ENCODE measurements at places on chromosomes 3 and 15. TPM values are rescaled to one million over a fixed set of nuclear protein-coding genes. Genes with fewer than 3 reads are reported as not detected.

DNA sequence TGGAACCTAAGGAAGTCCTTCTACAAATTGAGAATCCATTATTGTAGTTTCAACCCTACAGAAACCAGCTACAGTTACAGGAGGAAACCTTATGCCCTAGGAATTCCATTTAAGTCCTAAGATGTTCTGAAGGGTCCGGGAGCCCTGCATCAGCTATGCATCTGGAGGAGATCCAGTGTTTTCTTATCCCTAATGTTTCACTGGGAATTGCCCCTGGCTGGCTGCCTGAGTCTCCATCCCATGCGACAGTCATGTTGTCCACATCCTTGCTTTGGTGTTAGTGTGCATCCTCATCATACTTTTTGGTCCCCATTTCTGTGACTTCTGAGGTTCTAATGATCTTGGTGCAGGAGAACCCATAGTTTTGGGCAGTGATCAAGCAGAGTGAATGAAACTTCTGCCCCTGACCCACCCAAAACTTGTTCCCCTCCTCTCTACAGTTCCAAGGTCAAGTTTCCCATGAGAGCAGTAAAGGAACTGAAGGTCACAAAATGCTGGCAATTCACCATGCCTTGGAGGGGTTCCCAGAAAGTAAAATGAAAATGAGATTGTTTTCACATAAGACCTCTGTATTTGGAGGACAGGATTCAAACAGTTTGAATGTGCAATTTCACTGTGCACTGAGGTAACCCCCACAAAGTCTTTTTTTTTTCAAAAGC, 121.9 kb upstream of the PHLDB2 start:
- no peak for DNase-seq

DNA sequence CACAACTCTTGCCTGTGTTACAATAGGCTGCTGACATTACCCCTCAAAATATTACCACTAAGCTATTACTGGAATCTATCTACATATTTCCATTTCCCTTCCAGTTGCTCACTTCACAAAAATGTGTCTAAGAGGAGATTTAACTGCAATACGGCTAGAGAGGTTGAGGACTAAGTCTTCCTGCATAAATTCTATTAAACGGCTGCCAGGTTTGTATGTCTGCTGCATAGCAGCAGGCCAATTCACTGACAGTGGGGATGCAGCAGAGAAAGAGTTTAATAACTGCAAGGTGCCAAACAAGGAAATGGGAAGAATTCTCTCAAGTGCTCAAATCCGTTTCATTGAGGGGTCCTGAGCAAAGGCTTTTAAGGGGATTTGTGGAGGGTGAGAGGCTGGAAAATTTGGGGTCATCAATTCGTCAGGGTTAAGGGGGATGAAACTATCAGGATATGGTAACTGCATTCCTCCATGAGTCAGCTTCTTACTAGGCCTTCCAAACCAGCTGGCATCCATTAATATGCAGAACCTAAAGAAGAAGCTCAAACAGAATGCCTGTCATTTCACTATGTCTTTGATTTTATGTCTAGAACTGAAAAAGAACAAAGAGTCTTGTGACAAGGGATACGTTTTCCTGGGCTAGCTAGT, 675.6 kb downstream of the TBL1XR1 start:
- DNase-seq = no peak

DNA sequence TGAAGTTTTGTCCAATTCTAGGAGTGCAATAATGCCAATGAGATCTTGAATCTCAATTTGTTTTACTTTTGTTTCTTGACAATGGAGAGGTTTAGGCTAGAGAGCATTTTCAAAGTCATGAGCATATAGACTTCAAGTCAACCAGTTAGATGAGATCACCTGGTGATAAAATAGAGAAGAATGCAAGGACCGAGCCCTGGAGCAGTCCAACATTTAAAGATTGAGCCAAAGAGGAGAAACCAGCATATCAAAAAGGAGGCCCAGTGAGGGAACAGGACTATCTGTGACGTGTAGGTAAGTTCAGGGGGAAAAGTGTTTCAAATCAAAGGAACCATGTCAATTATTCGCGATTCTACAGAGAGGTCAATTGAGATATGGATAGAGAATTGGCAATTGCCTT, 1.7 kb upstream of the PIAS1 start:
- DNase-seq = no peak

GRCh38 chr3:161969867-161970266, 473.3 kb downstream of the OTOL1 start:
- DNase-seq = no peak

GRCh38 chr3:131608741-131609140, 106.0 kb upstream of the MRPL3 start:
- DNase-seq = no peak

OIP5 gene
- total RNA-seq = 2.7 TPM

DNA sequence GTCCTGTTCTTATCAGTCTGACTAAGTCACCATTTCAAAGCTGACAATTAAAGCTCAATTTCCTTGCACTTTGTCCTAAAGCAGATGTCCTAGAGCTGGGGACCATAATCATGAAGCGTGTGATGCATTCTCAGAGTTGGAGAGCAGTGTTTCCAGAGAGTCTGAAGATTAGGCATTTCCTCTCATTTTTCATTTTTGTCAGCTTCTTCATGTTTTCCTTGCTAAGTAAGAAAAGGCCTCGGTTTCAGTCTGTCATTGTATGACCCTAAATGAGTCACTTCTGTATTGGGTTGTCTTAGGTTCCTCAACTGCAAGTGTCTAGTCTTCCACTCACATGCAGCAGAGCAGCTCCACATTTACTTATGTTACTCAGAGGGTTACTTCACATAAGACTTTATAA, 257.2 kb upstream of the TPRG1 start:
- DNase-seq = no peak

GOLGA6A gene
- total RNA-seq = 0.85 TPM

GRCh38 chr3:156664011-156664830, 10.2 kb upstream of the TIPARP start:
- no peak for DNase-seq

- no peak for DNase-seq
Observed at GRCh38 chr15:35818846-35819245, 272.9 kb upstream of the DPH6 start.

GRCh38 chr3:180789774-180790173, 110.5 kb upstream of the CCDC39 start:
- no peak for DNase-seq

CCR9 gene
- not detected for total RNA-seq

SPATA12 gene
- 0.15 TPM for total RNA-seq

DNA sequence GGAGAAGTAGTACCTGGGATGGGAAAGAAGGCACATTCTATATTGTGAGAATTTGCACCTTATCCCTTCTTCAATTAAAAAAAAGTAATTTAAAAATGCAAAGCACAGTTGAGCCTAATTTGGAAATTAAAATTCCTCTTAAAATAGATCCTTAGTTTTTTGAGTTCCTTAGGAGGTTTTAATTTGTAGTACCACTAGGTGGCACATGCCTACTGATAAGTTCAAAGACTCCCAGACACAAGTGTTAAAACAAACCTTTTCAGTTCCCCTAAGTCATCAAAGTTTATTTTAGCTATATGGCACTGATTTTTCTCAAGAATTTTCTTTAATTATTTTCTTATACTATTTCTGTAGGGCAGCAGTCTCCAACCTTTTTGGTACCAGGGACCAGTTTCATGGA, 127.6 kb upstream of the AZI2 start:
- DNase-seq = no peak

- DNase-seq = no peak
Observed at GRCh38 chr3:73610493-73610892, 14.2 kb downstream of the PDZRN3 start.

SLC15A2 gene
- 4.9 TPM for total RNA-seq

DNA sequence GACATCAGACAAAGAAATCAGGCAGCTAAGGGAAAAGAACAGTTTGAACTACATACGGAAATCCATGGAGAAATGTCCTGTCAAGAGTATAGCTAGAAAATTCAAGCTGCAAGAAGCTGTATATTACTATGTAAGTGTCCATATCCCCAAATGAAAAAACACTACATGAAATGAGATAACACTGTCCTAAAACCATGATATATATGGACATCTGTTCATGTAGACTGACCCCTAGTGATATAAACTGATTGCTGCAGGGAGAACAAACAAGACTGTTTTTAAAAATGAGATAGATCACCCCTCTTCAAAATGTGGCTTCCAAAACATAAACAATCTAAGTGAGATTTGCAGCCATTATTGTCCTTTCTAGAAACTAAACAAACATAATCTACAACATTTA, 985.6 kb downstream of the EPHA3 start:
- no peak for DNase-seq

PPP1R14D gene
- not detected for total RNA-seq

CASR gene
- total RNA-seq = not detected

DNA sequence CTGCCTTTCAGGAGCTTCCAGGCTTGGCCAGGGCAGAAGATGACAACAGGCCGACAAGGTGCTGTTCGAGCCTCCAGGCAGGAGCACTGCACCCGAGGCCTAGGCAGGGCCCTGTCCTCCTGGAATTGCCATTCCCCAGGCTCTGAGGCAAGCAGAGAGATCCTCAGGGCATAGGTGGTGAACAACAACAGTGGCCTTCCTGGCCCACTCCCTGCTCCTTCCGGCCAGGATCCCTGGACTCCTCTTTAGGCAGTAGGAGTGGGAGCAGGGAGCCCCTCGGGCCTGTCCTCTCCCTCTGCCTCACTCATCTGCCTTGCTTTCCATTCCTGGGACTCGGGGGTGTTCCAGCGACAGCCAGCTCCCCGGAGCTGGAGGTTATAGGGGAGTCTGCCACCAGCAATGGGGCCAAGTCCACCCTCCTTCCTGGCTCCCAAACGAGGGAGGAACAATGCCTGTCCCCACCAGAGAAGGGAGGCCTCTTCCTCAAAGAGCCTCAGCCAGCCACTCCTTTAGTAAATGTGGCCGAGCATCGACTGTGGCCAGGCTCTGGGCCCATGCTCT, 135.0 kb downstream of the NUP210 start:
- no peak for DNase-seq

DNA sequence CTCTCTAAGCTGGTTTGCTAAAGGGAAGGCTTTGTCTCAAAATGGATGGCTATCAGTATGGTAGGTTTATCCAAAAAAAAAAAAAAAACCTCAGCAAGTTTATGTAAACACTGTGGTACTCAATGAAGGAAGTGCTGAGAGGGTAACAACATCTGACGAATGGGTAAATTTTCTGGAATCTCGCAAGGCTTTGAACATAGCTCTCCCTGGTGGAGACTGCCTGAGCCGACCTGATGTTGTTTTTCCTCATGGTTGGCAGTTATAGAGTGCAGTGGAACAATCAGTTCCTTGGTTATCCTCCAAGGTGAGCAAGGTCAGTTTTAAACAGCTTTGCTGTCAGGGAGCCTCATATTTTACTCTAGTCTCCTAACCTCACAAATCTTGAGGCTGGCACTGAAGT, 94.6 kb downstream of the ZPLD1 start:
- DNase-seq = peak; percentile 8

HAUS2 gene
- total RNA-seq = 23.5 TPM

ROPN1B gene
- not detected for total RNA-seq

- DNase-seq = no peak
Observed at GRCh38 chr3:121739902-121740301, 9.6 kb downstream of the GOLGB1 start.

SI gene
- total RNA-seq = not detected

DNA sequence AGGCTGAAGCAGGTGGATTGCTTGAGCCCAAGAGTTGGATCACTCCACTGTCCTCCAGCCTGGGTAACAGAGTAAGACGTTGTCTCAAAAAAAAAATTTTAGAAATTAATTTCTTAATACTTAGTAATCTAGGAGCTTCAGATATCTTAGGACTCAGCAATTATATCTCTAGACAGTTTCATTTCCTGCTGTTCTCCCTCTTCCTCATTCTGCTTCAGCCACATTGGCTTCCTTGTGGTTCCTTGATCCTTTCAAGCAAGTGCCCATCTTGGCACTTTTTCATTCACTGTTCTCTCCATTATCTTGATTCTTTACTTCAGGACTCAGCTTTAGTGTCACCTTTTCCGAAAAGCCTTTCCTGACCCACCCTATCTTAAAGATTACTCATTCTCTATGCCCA, 22.5 kb downstream of the TMEM202 start:
- DNase-seq = no peak

GRCh38 chr3:39812537-39812936, 3.1 kb downstream of the MYRIP start:
- DNase-seq = peak; percentile 36

DNA sequence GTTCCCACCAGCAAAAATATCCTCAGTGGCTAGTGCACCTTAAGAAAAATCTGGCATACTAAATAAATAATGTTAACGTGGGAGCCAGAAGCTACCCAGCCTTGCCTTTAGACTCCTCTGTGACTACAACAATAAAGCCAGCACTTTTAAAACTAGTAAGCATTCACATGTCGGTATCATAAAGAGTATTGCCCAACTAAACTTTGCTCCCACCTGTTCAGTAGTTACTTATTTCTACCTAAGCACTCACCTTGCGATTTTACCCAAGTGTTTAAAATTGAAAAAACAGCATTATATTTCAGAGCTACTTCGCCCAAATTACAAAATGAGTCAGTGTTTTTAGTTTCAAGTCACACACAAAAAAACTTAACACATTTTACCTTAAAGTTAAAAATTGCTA, 12.8 kb downstream of the ALDH1L1 start:
- no peak for DNase-seq

GOLGA8S gene
- 0.28 TPM for total RNA-seq

RLBP1 gene
- not detected for total RNA-seq

GRCh38 chr3:88712552-88712951, 394.9 kb upstream of the EPHA3 start:
- DNase-seq = no peak

DNA sequence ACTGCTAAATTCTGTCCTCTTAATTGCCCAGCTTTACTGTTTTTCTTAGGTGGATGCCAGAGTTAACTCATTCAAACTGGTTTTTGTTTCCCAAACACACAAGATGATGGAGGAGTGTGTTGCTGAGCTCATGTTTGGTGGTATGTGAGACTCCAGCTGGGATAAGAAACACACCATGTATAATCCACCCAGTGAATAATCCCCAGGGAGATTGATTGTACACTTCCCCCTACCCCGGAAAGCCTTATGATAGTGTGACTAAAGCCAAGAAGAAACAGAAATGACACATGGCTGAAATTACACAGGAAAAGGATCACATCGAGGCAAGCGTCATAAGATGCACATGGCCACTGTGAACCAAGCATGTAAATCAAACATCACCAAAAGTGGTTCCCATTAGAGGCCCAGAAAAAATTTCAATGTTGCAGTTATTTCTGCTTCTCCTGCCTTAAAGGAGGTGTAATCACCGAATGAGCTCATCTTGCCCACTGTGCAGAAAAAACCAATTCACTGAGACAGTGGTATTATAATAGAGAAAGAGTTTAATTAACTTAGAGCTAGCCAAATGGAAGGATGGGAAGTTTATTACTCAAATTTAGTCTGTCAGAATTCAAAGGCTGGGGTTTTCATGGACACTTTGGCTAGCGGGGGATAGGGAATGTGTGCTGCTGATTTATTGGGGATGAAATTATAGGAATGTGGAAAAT, 56.7 kb upstream of the MAGI1 start:
- no peak for DNase-seq

Data from endothelial cell (in vitro differentiated cells).